ENCODE measurements at places on chromosomes 3 and 15. TPM values are rescaled to one million over a fixed set of nuclear protein-coding genes. Genes with fewer than 3 reads are reported as not detected.

MORC1 gene
- not detected for polyA plus RNA-seq

HRG gene
- polyA plus RNA-seq, result not detected

GRCh38 chr15:48887144-48887543 lies 9.2 kb downstream of the EID1 start:
- no peak overlapping the region for H3K27ac ChIP-seq
- H3K4me3 ChIP-seq, result no peak overlapping the region
- no peaks in the 10 kb centered on the region for H3K4me1 ChIP-seq

GRCh38 chr3:149717391-149718056 lies 34.8 kb downstream of the COMMD2 start:
- no peaks in the 10 kb centered on the region for H3K4me1 ChIP-seq
- no peak overlapping the region for H3K4me3 ChIP-seq
- H3K27ac ChIP-seq, result no peak overlapping the region

WDR93 gene
- polyA plus RNA-seq, result 0.11 TPM

GRCh38 chr3:42960282-42960681 lies 18.8 kb upstream of the GASK1A start:
- H3K27me3 ChIP-seq, result no peaks in the 10 kb centered on the region
- no peak overlapping the region for H3K4me3 ChIP-seq

- DNase-seq, result no peak
- H3K4me1 ChIP-seq, result no peaks in the 10 kb centered on the region
- H3K4me3 ChIP-seq, result no peak overlapping the region
- H3K27ac ChIP-seq, result no peak overlapping the region
- H3K27me3 ChIP-seq, result no peaks in the 10 kb centered on the region
Measured at GRCh38 chr3:74127256-74127655, 487.2 kb downstream of the CNTN3 start.

- no peak overlapping the region for H3K27ac ChIP-seq
- no peak for DNase-seq
- H3K27me3 ChIP-seq, result no peaks in the 10 kb centered on the region
- no peaks in the 10 kb centered on the region for H3K4me1 ChIP-seq
Measured at GRCh38 chr3:66952357-66952756, 45.8 kb upstream of the KBTBD8 start.

P2RY14 gene
- polyA plus RNA-seq, result 0.08 TPM

ALCAM gene
- 36.8 TPM for polyA plus RNA-seq

DNA sequence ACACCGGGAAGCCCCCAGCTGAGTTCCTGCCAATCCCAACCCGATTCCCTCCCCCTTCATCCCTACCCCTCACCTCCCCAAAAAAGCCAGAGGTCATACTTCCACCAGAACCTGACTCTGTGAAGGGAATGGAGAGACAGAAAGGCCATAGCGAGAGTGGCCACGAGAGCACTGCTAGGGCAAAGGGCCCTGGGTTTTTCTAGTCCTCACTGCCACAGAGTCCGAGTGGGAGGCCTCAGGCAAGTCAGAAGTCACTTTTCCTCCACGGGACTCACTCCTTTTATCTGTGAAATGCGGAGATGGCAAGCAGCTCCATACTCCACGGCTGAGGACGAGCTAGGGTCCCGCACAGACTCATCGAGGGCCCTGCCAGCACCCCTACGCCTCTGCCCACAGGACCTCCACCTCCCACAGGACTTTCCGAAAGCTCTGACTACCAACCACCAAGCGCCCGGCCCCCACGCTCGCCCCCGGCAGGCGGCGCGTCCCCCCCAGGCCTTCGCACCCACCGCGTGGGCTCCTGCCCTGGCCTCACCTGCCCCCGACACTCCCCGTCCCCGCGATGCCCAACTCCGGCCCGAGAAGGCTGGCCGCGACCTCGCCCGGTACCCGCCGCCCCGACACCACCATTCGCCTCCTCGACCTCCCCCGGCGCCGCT lies 792 bp downstream of the ATP13A3 start:
- H3K36me3 ChIP-seq, result no peaks in the 10 kb centered on the region
- peak overlapping the region; percentile 61 for H3K27ac ChIP-seq
- no peaks in the 10 kb centered on the region for H3K27me3 ChIP-seq
- peak overlapping the region; percentile 42 for H3K4me3 ChIP-seq

TNFAIP8L3 gene
- 0.68 TPM for polyA plus RNA-seq

GRCh38 chr3:25044762-25045710 lies 383.0 kb upstream of the RARB start:
- no peaks in the 10 kb centered on the region for H3K4me1 ChIP-seq
- no peaks in the 10 kb centered on the region for H3K27me3 ChIP-seq
- H3K36me3 ChIP-seq, result no peaks in the 10 kb centered on the region

- H3K36me3 ChIP-seq, result no peaks in the 10 kb centered on the region
- DNase-seq, result peak; percentile 48
- no peaks in the 10 kb centered on the region for H3K27me3 ChIP-seq
- H3K4me3 ChIP-seq, result peak within 1 kb of the TSS; percentile 6
- peaks cover 2% of the 10 kb centered on the region for H3K4me1 ChIP-seq
- no peak within 1 kb of the TSS for H3K27ac ChIP-seq
Measured at GRCh38 chr15:32641517-32642059, at the start of gene SCG5. Gene SCG5, plus strand, starts transcription at chr15:32641710. Its CDS starts 1,883 bp downstream, at chr15:32643593.

DNA sequence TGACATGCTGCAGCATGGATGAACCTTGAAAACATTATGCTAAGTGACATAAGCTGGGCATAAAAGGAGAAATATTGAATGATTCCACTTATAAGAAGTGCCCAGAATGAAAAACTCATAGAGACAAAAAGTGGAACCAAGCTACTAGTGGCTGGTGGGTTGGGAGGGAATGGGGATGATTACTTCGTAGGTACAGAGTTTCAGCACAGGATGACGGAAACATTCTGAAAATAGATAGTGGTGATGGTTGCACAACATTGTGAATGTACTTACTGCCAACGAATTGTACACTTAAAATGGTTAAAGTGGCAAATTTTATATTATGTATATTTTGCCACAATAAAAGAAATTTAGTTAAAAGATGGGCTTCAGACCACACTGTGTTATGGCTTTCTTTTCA lies 93.6 kb downstream of the RPLP1 start:
- no peaks in the 10 kb centered on the region for H3K27me3 ChIP-seq
- no peaks in the 10 kb centered on the region for H3K36me3 ChIP-seq
- H3K4me3 ChIP-seq, result no peak overlapping the region
- no peak overlapping the region for H3K27ac ChIP-seq
- H3K4me1 ChIP-seq, result no peaks in the 10 kb centered on the region

DNA sequence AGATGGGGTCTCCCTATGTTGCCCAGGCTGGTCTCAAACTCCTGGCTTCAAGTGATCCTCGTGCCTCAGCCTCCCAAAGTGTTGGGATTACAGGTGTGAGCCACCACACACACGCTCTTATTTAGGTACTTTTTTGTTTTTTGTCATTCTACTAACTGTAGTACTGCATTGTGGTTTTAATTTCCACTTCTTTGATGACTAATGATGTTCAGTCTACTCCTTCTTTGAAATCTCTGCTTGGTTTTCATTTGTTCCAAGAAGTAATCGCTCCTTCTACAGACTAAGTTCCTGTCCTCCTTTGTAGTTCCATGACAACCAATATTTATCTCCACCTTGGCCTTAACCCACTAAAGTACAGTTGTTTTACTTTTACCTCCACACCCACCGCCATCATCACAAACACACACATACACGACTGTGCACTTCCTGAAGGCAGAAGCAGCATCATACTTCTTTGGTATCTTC lies 529 bp upstream of the DLEC1 start:
- no peaks in the 10 kb centered on the region for H3K36me3 ChIP-seq
- H3K4me1 ChIP-seq, result no peaks in the 10 kb centered on the region
- no peak overlapping the region for H3K4me3 ChIP-seq

DNA sequence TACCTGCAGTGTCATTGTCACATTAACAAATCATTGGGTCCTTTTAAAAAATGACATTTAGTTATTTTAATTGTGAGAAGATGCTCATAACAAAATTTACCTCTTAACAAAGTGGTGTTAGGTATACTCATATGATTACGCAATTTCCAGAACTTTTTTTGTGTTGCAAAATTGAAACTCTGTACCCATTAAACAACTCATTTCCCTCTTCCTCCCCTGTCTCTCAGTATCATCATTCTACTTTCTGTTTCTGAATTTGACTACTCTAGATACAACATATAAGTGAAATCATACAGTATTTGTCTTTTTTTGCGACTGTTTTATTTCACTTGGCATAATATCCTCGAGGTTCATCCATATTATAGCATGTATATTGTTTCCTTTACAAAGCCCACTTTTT lies 58.7 kb upstream of the CHST2 start:
- no peaks in the 10 kb centered on the region for H3K27me3 ChIP-seq
- no peaks in the 10 kb centered on the region for H3K36me3 ChIP-seq
- H3K4me3 ChIP-seq, result no peak overlapping the region

OXTR gene
- 0.31 TPM for polyA plus RNA-seq

GRCh38 chr15:88391006-88391405 lies 76.2 kb downstream of the MRPL46 start:
- no peaks in the 10 kb centered on the region for H3K36me3 ChIP-seq
- no peaks in the 10 kb centered on the region for H3K4me1 ChIP-seq
- no peak overlapping the region for H3K4me3 ChIP-seq
- H3K27ac ChIP-seq, result no peak overlapping the region

DNA sequence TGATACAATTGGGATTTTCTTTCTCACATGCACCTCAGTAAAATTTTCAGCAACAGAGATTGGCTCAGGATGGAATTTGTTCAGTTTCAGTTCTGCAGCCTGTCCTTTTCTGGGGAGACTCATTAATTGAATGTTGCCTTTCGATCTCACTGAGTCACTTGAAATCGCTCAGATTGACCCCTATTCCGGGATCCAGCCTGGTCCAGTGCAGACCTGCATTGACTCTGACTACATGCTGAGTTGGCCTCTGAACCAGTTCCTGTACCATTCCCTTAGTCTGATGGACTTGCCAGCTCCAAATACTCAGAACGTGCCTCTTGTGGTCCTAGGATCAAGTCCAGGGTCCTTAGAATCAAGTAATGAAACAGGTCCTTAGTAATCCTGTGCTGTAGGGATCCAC lies 9.4 kb downstream of the IGF1R start:
- no peaks in the 10 kb centered on the region for H3K27me3 ChIP-seq
- no peak overlapping the region for H3K27ac ChIP-seq
- no peaks in the 10 kb centered on the region for H3K4me1 ChIP-seq
- H3K4me3 ChIP-seq, result no peak overlapping the region
